Renal cortex interstitium (tissue), 15 donors: ENCODE measurements at places on chromosomes 1 and 21.

- no peak for DNase-seq
Observed at GRCh38 chr1:173266841-173267240, 59.7 kb upstream of the TNFSF4 start.

DNA sequence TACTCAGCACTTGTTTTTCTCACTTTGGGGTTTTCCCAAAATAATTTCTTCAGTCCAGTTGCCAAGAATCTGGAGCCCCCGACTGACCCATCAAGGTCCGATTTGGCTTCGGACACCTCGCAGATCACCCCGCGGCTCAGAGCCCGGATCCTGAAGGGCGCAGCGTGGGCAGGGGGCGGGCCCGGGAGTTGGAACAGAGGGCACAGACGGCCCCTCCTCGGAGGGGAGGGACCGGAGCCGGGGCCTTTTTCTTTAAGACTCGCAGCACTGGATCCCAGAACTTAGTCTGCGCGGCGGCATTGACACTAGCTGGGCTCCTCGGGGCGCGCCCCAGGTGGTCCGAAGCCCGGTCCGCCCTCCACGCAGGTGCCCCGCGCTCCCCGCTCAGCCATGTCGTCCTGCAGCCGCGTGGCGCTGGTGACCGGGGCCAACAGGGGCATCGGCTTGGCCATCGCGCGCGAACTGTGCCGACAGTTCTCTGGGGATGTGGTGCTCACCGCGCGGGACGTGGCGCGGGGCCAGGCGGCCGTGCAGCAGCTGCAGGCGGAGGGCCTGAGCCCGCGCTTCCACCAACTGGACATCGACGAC, at the start of gene CBR3:
Gene CBR3 (plus strand): TSS at position 277 of the 588 bp plus-strand sequence. CDS start 114 bp downstream, at position 391.
- DNase-seq: no peak

- DNase-seq: no peak
Observed at GRCh38 chr1:186799689-186800054, 29.1 kb upstream of the PLA2G4A start.

GRCh38 chr1:28582248-28582615, 9.8 kb upstream of the RAB42 start:
- DNase-seq: no peak

- DNase-seq: no peak
Observed at GRCh38 chr1:93427656-93428055, 20.3 kb upstream of the FNBP1L start.

DNA sequence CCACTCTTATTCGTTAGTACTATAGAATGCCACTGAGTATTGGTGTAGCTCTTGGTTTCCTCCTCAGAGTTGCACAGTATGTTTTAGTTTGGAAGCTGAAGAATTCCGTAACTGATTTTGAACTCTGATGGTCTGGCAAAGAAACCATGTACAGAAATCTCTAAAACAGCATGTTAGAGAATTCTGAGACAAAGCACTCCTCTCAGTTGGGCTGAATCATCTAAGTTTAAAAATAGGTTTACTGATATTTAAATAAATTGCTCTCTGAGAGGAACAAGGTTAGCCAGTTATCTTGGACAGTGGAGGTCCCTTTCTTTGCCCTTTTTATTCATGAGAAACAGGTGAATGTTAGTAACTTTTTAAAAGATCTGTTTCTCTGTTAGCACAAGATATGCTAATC, 43.8 kb downstream of the NCF2 start:
- DNase-seq: no peak

DNA sequence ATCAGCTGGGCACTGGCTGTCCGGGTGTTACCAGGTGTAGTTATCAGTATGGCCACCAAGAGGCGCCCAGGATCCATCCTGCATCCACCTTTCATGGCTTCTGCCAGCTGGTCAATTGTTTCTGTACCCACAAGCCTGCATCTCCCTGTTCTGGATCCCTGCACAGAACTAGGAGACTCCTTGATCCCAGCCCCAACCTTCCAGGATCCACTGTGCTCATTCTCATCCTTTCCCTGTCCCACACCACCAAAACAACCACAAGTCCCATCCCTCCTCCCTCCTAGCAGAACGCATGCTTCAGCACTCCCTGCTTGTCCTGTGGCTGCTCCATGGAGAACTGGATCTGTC, 27.2 kb upstream of the FOXE3 start:
- DNase-seq: no peak

DNA sequence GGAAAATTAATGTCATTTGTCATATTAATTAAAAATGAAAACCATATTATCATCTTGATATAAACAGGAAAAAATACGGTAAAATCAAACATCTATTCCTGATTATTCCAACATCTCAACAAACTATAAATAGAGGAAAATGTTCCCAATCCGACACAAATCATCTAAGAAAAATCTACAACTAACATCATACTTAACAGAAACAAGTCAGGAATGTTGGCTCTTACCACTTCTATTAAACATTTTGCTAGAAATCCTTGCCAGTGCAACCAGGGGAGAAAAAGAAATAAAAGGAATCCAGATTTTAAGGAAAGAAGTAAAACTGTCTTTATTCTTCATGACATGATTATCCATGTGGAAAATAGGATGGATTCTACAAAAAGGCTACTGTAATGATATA, 77.0 kb upstream of the IRF2BP2 start:
- DNase-seq: no peak

DNA sequence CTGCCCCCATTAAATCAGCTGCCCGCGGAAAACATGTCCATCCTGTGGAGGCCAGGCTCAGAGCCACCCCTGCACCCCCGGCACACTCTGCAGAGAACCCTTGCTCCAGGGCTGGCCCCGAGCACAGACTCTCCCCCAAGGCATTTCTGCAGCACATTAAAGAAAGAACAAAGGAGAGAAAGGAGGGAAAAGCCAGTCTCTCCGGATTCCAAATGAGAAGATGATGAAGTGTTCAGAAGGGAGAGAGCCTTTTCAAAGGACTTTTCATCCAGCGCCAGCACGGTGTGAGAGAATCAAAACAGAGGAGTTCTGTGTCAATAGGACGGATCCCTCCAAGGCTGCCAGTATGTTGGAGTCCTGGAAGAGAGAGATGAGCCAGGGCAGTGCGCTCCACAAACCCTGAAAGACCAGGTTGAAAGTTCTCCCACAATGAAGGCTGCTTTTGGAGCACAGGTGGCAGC, 498.3 kb downstream of the NPHP4 start:
- no peak for DNase-seq
